Panc1 (cell line): ENCODE measurements at places on chromosomes 6 and 20.

- DNase-seq, result no peak
Measured at GRCh38 chr6:16750566-16750965, 10.7 kb downstream of the ATXN1 start.

GRCh38 chr20:18314786-18315406 is 26.6 kb downstream of the ZNF133 start:
- DNase-seq, result no peak

DNA sequence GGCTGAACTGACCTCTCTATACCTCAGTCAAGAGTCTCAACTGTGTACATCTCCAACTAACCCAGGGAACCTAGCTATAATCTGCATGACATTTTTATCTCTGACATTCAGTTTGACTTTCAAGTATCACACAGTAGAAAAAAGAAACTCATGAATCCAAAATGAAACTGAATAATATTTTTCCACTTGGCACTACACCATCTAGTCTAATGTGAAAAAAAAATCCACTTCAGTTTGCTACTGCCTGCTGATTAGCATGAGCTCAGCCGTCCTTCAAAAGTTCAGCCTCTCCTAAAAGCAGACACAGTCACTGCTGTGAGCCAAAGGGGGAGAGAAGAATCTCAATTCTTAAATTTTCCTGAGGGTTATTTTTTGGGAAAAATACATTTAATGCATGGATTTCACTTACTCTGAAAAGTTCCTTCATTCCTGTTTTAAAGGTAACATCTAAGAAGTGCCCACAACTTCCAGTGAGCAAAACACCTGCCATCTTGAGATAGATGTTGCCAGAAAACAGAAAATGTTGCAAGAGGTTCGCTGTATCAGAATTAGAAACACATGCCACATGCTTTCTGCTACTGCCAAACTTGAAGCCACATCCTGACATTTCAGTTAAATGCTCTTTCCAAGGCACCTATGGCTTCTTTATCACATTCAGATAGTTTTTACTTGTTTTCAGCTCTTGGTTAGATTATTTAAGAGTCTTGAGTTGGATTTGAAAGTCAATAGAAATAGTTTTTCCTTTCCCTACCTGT is 95.4 kb downstream of the MKKS start:
- no peak for DNase-seq

DNA sequence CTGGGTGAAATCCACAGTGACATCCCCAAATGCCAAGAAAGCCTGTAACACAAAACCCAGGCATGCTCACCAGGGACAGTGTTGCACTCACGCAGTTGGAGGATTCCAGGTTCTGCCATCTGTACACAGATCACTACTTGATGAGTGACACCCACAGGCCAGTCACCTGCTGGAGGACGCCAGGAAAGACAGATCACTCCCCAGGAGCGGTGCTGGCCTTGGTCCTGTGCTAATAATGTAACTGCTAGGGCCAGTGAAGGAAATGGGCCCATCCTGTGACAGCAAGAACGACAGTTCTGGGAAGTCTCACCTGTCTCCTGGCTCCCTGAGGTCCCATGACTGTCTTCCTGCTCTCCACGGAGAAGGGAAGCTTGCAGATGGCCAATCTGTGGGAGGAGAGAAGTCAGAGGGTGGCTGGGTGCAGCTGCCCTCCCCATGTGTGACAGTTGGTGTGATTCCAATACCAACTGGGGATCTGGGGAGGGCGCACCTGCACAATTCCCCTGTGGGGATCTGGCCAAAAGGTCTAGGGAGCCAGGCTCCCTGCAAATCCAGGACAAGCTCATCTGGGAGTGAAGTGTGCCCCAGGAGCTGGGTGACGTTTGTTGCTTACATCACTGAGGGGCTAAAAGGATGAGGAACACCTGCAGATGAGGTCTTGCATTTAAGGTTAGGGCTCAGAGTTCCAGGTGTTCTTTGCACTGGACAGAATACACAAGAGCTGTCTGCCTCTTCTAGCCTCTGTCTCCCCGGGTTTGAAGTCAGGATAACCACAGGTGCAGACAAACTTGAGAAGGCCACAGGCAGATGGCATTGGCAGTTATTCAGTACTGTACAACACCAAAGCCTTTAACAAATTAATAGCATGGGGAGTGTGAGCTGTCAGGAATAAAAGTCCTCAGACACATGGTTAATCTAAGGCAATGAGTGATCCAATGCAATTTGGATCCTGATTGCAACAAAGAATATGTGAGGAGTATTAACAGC is 10.3 kb downstream of the ZNF337 start:
- no peak for DNase-seq

DNA sequence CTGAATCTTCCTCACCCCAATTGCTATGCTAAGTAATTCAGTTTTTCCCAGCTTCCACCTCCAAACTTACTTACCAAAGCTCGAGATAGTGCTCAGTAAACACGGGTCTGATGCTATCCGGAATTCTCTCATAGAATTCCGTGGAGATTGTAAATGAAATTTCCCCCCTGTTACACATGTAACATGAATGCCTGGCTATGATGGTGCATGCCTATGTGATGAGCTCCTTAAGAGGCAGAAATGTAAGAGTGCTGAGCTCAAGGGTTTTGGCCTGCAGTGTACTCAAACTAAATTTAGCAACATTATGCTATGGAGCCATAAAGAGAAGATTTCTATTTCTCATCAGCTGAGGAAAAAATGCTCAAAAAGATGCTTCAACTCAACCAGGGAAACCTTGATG is 133.4 kb upstream of the FUT9 start:
- no peak for DNase-seq

GRCh38 chr6:23511817-23512216 is 614.2 kb upstream of the NRSN1 start:
- DNase-seq, result no peak
